ENCODE measurements at places on chromosomes 12 and 14.

DNA sequence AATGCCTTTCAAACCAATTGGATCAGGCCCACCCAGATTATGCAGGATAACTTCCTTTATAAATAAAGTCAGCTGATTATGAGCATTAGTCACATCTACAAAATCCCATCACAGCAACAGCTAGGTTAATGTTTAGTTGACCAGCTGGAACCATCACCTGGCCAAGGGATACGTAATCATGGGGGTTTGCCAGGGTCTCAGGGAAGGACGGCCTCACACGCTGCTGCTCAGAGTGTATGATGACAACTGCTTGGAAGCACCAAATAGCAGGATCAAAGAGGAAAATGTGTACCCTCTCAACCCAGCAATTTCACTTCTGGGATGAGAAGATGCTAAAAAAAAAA is 162.6 kb downstream of the SLC15A4 start:
- H3K27me3 ChIP-seq = no peaks in the 10 kb centered on the region
- H3K36me3 ChIP-seq = no peaks in the 10 kb centered on the region
- H3K4me1 ChIP-seq = no peaks in the 10 kb centered on the region
- H3K4me3 ChIP-seq = no peak overlapping the region
- DNase-seq = no peak
- H3K27ac ChIP-seq = no peak overlapping the region

GRCh38 chr12:11907625-11908024 is 163.1 kb upstream of the BCL2L14 start:
- H3K27ac ChIP-seq = no peak overlapping the region
- peaks cover 13% of the 10 kb centered on the region for H3K36me3 ChIP-seq
- no peak for DNase-seq
- H3K27me3 ChIP-seq = peaks cover 26% of the 10 kb centered on the region
- peaks cover 26% of the 10 kb centered on the region for H3K4me1 ChIP-seq

DNA sequence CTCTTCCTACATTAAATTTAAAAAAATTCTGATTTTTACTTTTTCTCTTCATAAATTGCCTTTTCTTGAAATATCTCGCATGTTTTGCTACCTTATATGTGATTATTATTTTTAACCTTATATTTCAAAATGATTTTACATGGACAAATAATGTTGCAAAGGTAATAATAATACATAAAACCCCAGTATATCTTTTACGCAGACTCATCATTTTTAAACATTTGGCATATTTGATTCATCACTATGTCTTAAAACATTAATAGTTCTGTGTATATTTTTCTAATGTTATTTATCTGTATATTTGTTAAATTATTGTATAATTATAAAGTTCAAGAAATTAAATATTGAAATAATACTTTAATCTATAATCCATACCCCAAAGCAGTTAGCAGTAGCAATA is 350.8 kb downstream of the RPL10L start:
- no peaks in the 10 kb centered on the region for H3K4me1 ChIP-seq
- DNase-seq = no peak
- no peak overlapping the region for H3K27ac ChIP-seq
- H3K4me3 ChIP-seq = no peak overlapping the region

- DNase-seq = no peak
- H3K27ac ChIP-seq = no peak overlapping the region
- H3K36me3 ChIP-seq = peaks cover 2% of the 10 kb centered on the region
- H3K27me3 ChIP-seq = no peaks in the 10 kb centered on the region
- peaks cover 8% of the 10 kb centered on the region for H3K4me1 ChIP-seq
- H3K4me3 ChIP-seq = no peak overlapping the region
Measured at GRCh38 chr14:35695647-35696046, 113.4 kb downstream of the RALGAPA1 start.

- no peak overlapping the region for H3K4me3 ChIP-seq
- no peak overlapping the region for H3K27ac ChIP-seq
- H3K4me1 ChIP-seq = no peaks in the 10 kb centered on the region
- no peak for DNase-seq
Measured at GRCh38 chr12:2851931-2852330, 4.9 kb downstream of the TEX52 start.

DNA sequence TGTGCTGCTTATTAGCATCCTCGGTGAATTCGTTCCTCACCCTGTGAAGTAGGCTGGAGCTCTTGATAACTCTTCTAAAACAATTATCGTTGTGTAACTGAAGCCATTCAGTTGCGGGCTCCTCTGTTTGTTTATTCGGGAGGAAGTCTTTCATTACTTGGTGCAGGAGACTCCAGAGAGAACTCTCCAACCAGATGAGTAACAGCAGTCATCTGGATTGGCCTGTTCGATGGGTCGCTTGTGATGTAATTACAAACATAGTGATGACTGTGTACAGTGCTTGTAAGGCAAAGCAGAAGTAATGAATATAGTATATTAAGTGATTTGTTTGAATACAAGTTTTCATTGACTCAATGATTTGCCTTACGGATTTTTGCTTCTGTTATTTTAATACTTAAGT is 10.9 kb downstream of the ATP6V0A2 start:
- no peak overlapping the region for H3K27ac ChIP-seq
- peaks cover 31% of the 10 kb centered on the region for H3K36me3 ChIP-seq
- H3K27me3 ChIP-seq = no peaks in the 10 kb centered on the region
- H3K4me3 ChIP-seq = no peak overlapping the region

GRCh38 chr12:63930971-63931370 is 86.5 kb downstream of the SRGAP1 start:
- peaks cover 3% of the 10 kb centered on the region for H3K27me3 ChIP-seq
- DNase-seq = no peak
- H3K36me3 ChIP-seq = no peaks in the 10 kb centered on the region
- H3K27ac ChIP-seq = no peak overlapping the region

GRCh38 chr12:116955382-116956021 is 44.8 kb downstream of the FBXW8 start:
- H3K27ac ChIP-seq = no peak overlapping the region
- H3K4me1 ChIP-seq = peaks cover 35% of the 10 kb centered on the region
- no peaks in the 10 kb centered on the region for H3K27me3 ChIP-seq
- H3K4me3 ChIP-seq = no peak overlapping the region

GRCh38 chr12:26978801-26979200 is 35.4 kb downstream of the TM7SF3 start:
- H3K36me3 ChIP-seq = peaks cover 56% of the 10 kb centered on the region
- no peak overlapping the region for H3K27ac ChIP-seq
- DNase-seq = no peak
- H3K4me1 ChIP-seq = peaks cover 12% of the 10 kb centered on the region

GRCh38 chr14:65850429-65851135 is 438.1 kb downstream of the FUT8 start:
- H3K27ac ChIP-seq = peak overlapping the region; percentile 95
- peak; percentile 88 for DNase-seq
- no peaks in the 10 kb centered on the region for H3K27me3 ChIP-seq
- H3K36me3 ChIP-seq = peaks cover 50% of the 10 kb centered on the region
- no peak overlapping the region for H3K4me3 ChIP-seq

GRCh38 chr12:96190413-96191108 is 3.6 kb upstream of the ELK3 start:
- H3K4me3 ChIP-seq = no peak overlapping the region
- DNase-seq = no peak
- no peak overlapping the region for H3K27ac ChIP-seq
- H3K27me3 ChIP-seq = peaks cover 7% of the 10 kb centered on the region
- peaks cover 36% of the 10 kb centered on the region for H3K4me1 ChIP-seq
- H3K36me3 ChIP-seq = peaks cover 1% of the 10 kb centered on the region

- peak overlapping the region; percentile 59 for H3K4me3 ChIP-seq
- no peak for DNase-seq
- peak overlapping the region; percentile 76 for H3K27ac ChIP-seq
- peaks cover 3% of the 10 kb centered on the region for H3K4me1 ChIP-seq
Measured at GRCh38 chr14:28765831-28766468, 637 bp upstream of the FOXG1 start.

- no peaks in the 10 kb centered on the region for H3K27me3 ChIP-seq
- H3K4me1 ChIP-seq = peaks cover 11% of the 10 kb centered on the region
- H3K36me3 ChIP-seq = peaks cover 28% of the 10 kb centered on the region
- no peak overlapping the region for H3K4me3 ChIP-seq
- DNase-seq = no peak
Measured at GRCh38 chr12:19458733-19459132, 19.4 kb downstream of the AEBP2 start.

- H3K4me1 ChIP-seq = peaks cover 51% of the 10 kb centered on the region
- H3K4me3 ChIP-seq = no peak overlapping the region
- peaks cover 55% of the 10 kb centered on the region for H3K27me3 ChIP-seq
- peak overlapping the region; percentile 77 for H3K27ac ChIP-seq
- H3K36me3 ChIP-seq = no peaks in the 10 kb centered on the region
Measured at GRCh38 chr14:94021416-94022157, 4.6 kb upstream of the OTUB2 start.

DNA sequence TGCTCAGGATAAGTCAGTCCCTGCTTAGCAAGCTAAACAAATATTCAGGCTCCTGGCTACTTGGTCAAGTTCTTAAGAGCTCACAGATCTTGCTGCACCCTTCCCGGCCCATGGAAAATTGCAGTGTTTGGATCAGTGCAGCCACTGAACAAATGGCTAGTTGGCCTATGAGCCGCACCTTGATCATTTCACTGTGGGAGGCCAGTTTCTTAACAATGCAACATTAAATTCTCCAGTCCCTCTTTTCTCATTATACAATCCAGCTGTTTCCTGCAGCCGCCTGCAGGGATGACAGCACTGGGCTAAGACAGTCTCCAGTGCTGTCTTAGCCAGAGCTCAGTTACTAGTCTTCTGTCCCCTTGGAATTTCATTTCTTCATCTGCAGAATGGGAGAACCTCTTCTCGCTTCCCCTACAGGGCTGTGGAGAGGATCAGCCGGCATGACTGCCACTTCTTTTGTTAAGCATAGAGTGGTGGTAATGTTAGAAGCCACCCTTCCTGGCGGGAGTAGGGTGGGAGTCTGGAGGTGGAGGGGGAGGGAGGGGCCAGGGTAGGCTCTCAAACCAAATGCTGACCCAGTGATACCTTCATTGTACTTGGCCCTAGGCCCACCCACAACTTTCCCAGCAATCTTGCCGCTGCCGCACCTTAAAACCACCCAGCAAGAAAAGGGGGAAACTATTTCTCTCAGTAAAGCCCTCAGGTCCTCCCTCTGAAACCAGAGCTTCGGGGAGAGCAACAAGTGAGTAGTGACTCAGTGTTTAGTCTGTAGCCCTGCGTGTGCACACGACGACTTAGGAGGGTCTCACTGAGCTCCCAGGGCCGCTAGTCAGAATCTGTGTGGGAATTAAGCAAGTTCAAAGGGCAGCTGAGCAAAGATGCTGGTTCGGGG is 145.7 kb downstream of the NUAK1 start:
- no peaks in the 10 kb centered on the region for H3K36me3 ChIP-seq
- no peak overlapping the region for H3K4me3 ChIP-seq
- H3K27ac ChIP-seq = no peak overlapping the region
- H3K27me3 ChIP-seq = no peaks in the 10 kb centered on the region
- DNase-seq = no peak
- H3K4me1 ChIP-seq = no peaks in the 10 kb centered on the region

GRCh38 chr12:45327823-45328383 is 112.0 kb downstream of the ANO6 start:
- no peak overlapping the region for H3K27ac ChIP-seq
- H3K4me3 ChIP-seq = no peak overlapping the region
- H3K27me3 ChIP-seq = no peaks in the 10 kb centered on the region
- H3K4me1 ChIP-seq = peaks cover 5% of the 10 kb centered on the region
- peaks cover 8% of the 10 kb centered on the region for H3K36me3 ChIP-seq

GRCh38 chr14:85296456-85297210 is 233.3 kb upstream of the FLRT2 start:
- H3K4me1 ChIP-seq = no peaks in the 10 kb centered on the region
- DNase-seq = no peak
- H3K27ac ChIP-seq = no peak overlapping the region
- no peak overlapping the region for H3K4me3 ChIP-seq
- no peaks in the 10 kb centered on the region for H3K27me3 ChIP-seq
- H3K36me3 ChIP-seq = no peaks in the 10 kb centered on the region

- no peaks in the 10 kb centered on the region for H3K27me3 ChIP-seq
- no peak for DNase-seq
- H3K27ac ChIP-seq = no peak overlapping the region
- H3K4me1 ChIP-seq = peaks cover 49% of the 10 kb centered on the region
Measured at GRCh38 chr12:50018968-50019367, 6.3 kb downstream of the RACGAP1 start.

GRCh38 chr14:27384124-27384523 is 786.3 kb upstream of the NOVA1 start:
- no peak overlapping the region for H3K4me3 ChIP-seq
- DNase-seq = no peak
- H3K4me1 ChIP-seq = no peaks in the 10 kb centered on the region
- H3K27ac ChIP-seq = no peak overlapping the region

- peaks cover 5% of the 10 kb centered on the region for H3K27me3 ChIP-seq
- no peaks in the 10 kb centered on the region for H3K36me3 ChIP-seq
- H3K4me3 ChIP-seq = no peak overlapping the region
- DNase-seq = no peak
- H3K4me1 ChIP-seq = no peaks in the 10 kb centered on the region
Measured at GRCh38 chr12:19894050-19894449, 454.8 kb downstream of the AEBP2 start.

- no peaks in the 10 kb centered on the region for H3K27me3 ChIP-seq
- no peak overlapping the region for H3K4me3 ChIP-seq
- DNase-seq = no peak
- no peaks in the 10 kb centered on the region for H3K4me1 ChIP-seq
Measured at GRCh38 chr12:87185367-87185766, 843.8 kb downstream of the C12orf50 start.

GRCh38 chr12:115419145-115419646 is 735.2 kb upstream of the TBX3 start:
- H3K27me3 ChIP-seq = no peaks in the 10 kb centered on the region
- no peaks in the 10 kb centered on the region for H3K36me3 ChIP-seq

GRCh38 chr14:93928184-93929047 is 1.3 kb downstream of the FAM181A start:
- no peaks in the 10 kb centered on the region for H3K4me1 ChIP-seq
- H3K27me3 ChIP-seq = peaks cover 6% of the 10 kb centered on the region
- DNase-seq = no peak

DNA sequence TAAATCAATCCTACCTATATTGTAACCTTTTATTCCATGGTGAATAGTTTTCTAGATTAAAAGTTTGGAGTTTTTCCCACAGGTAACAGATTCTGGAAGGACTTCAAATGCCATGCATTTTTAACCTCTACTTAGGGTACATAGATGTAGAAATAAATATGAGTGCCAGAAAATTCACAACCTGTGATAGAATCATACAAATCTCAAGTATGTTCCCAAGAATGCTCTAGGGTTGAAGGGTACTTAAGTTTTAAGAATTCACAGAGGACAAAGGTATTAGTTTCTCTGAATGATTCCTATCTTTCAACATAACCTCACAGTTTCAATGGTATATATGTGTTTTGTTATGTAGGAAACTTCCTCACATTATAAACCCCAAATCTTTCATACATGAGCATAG is 511.3 kb downstream of the TMEM117 start:
- no peaks in the 10 kb centered on the region for H3K27me3 ChIP-seq
- DNase-seq = no peak
- no peak overlapping the region for H3K4me3 ChIP-seq
- no peak overlapping the region for H3K27ac ChIP-seq
- no peaks in the 10 kb centered on the region for H3K36me3 ChIP-seq

DNA sequence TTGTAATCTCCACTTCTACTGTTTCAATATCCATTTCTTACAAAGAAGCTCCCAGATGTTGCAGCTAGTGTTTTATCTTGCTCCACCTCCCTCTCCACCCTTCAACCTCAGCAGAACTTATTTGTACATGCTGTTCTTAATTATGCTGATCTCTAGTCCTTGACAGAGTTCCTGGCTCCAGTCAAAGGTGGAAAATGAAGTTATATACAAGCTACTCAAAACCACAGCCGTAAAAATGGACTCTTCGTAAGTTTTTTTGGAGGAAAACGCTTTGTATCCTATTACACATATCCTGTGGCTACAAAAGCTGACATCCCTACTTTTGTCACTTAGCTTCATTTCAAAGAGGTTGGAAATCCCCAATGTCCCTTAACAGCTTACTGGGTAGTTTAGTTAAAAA is 1.3 kb downstream of the CLEC1A start:
- H3K27me3 ChIP-seq = peaks cover 11% of the 10 kb centered on the region
- no peak overlapping the region for H3K27ac ChIP-seq
- DNase-seq = no peak
- H3K4me3 ChIP-seq = no peak overlapping the region

All from activated naive CD4-positive, alpha-beta T cell treated with anti-CD3 and anti-CD28 coated beads, Interleukin-2, amount 10 ng/mL, durations not matched to agents 7 days and 5 days (primary cell).